Germinal center (tissue), 1 donor: ENCODE measurements at places on chromosomes 2 and 18.

DNA sequence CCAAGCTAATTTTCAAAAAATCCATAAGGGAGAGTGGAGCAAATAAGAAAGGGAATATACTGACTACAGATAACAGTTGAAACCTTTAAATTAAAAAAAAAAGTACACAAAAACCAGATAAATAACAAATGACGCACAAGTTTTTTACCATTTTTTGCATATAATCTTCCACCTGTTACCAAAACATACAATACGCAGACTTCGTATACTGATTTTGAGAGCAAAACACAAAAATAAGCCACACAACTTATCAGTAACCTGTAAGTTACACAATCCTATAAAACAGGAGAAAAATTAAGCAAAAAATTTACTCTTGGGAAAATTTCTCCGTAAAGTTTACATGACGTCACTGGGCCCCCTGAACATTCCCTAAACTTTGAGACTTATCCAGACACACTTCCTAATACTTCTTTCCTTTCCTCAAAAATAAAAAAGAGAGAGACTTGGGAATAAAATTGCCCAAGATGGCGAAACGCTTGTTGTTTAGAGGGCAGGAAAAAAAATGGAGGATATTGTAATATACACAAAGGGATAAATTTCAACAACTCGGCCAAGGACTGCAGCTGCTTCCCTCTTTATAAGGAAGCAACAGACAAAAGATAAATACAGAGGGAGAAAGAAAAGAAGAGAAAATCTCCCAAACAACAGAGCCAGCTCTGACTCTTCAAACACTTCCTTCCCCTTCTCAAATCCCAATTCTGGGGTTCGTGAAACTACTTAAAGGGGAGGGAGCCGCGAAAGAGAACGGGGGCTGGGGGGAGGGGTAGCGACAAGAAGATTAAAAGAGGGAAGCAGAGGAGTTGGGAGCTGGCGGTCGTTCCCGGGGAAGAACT lies 1.6 kb downstream of the BAZ2B start:
- DNase-seq, result peak; percentile 8

GRCh38 chr2:172996387-172996961 lies 79.2 kb upstream of the MAP3K20 start:
- DNase-seq, result no peak

DNA sequence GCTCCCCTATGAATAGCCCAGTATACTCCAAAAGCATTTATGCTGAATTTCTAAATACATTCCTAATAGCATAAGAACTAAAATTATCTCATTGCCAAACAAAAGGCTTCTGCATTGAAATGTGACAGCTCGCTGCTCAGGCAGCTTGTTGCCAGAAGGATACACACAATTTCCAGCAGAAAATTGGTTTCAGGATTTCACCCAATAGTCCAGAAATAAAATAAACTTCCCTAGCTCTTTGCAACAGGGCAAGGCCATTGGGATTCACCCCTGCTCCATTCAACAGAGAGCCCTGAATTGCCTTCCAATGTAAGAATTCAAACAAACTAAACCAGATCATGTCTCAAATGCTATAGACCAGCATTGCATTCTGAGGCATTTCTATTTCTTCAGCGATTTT lies 70.7 kb downstream of the RBM43 start:
- DNase-seq, result no peak

- no peak for DNase-seq
Observed at GRCh38 chr2:158011055-158011771, 90.5 kb upstream of the UPP2 start.

DNA sequence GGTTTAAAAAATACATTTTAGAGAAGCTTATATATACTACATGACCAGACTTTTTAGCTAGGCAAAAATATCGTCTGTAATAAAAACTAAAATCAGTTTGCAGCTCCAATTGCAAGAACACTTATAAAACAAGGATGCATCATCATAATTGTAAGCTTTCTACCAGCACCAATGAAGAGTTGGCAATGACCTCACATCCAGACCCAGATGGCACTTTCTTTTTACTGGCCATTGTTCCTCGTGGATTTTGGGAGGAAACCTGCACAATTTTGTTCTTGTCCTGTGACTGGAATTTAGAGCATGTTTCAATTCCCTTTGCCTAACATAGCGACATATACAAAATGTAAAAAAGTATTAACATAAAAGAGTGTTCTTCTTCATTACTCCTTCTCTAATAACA lies 174.3 kb downstream of the ZNF521 start:
- no peak for DNase-seq

DNA sequence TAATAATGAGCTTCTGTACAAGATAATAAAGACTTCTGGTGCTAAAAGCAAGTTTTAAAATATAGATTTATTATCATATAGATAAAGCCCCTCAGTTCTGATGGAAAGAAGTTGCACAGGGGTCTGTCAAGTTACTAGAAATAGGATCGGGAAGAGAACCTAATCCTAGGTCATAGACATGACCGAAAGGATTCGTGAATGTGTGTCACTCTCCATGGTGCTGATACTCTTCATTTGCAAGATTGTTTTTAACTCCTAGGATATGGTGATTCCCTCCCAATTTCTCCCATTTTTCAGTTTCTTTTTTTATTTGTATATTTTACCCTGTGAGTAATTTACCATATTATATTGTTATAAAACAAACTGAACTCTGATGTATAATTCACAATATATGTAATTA lies 58.9 kb upstream of the CTNNA2 start:
- DNase-seq, result no peak

GRCh38 chr18:46291149-46291548 lies 187.0 kb downstream of the HAUS1 start:
- peak; percentile 13 for DNase-seq

- no peak for DNase-seq
Observed at GRCh38 chr2:241180495-241180894, 8.0 kb upstream of the ANO7 start.

DNA sequence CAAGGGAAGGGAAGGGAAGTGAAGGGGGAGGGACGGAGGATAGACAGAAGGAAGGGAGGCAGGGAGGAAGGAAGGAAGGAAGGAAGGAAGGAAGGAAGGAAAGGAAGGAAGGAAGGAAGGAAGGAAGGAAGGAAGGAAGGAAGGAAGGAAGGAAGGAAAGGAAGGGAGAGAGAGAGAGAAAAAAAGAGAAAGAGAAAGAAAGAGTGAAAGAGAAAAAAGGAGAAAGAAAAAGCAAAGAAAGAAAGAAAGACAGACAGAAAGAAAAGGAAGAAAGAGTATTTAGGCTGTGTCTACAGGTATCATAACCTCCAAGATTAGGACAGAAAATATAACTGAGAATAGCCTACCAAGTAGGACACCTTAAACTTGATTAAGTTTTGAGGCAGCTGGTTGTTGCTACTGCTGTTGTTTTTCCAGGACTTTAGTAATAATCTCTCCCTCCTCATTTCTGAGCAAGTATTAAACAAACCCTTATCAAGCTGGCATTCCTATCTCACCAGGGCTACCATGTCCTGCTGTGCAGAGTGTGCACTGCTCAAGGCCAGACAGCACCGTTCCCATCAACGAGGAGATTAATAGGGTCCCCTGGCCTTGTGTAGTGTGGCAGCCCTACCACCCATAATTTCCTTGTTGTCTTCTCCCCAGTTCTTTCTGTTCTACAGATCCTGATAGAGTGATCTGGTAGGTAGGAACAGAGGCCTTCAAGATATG lies 90.5 kb upstream of the FHL2 start:
- DNase-seq, result no peak

DNA sequence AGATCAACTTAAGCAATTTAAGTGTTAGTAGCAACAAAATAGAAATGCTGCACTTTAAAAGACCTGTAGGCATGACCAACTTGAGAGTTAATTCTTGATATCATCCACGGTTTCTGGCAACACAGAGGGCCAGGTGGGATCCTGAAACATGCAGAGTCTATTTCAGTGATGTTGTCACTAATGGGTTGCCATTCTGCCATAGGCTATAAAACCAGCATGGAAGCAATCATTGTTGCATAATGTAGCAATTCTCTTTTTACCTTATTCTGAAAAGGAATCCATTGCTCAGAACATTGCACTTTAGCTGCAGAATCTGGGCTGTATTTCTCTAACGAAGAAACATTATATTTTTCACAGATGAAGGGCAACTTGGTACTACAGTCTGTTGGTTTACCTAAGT lies 53.9 kb upstream of the CD302 start:
- DNase-seq, result no peak

DNA sequence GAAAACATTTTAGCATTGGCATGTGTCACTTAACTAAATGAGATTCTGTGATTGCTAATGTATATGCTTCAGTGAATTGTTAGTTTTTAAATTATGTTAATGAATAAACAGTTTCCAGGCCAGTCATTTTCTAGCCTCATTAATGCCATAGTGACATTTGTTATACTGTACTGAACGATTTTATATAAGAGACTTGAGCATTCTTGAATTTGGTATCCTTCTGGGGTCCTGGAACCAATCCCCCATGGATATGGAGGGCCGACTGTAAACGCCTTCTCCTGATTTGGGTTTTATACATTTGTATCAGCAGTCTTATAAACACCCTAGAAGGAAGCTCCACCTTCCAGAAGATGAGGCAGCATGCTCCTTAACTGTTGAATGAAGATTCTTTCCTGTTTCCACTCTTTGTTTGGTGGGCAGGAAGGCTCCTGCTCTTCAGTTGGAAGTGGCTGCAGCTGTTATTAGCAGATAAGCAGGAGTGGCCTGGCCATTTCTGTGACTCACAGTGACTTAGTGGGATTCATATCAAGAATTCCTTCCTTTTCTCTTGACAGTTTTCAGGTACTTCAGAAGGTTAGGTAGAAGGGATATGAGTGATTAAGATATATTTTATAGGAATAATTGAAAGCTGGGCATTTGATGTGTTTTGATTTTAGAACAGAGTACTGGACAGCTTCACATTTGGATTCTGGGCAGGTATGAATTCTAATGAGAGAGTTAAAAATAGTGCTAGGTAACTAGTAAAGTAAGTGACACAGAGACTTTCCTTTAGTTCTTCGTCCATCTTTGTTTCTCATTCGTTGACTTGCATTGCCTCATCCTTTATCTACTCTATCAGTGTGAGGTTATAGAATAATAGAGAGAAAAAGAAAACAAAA lies 124.9 kb downstream of the PLCL1 start:
- DNase-seq, result no peak

- no peak for DNase-seq
Observed at GRCh38 chr2:173451941-173452340, 97.3 kb downstream of the CDCA7 start.

GRCh38 chr2:32591669-32592463 lies 36.0 kb upstream of the TTC27 start:
- DNase-seq, result no peak

GRCh38 chr18:3993941-3994687 lies 461.0 kb downstream of the DLGAP1 start:
- no peak for DNase-seq

GRCh38 chr2:134985061-134985460 lies 62.2 kb downstream of the MAP3K19 start:
- no peak for DNase-seq

- no peak for DNase-seq
Observed at GRCh38 chr2:188569431-188570165, 277.9 kb downstream of the GULP1 start.

- DNase-seq, result no peak
Observed at GRCh38 chr18:48263914-48264902, 145.0 kb downstream of the ZBTB7C start.

GRCh38 chr2:49569176-49569575 lies 414.9 kb upstream of the FSHR start:
- no peak for DNase-seq

GRCh38 chr18:65464361-65464760 lies 286.5 kb upstream of the CDH7 start:
- no peak for DNase-seq

GRCh38 chr2:47218066-47218581 lies 63.0 kb upstream of the STPG4 start:
- no peak for DNase-seq

GRCh38 chr2:6724605-6725140 lies 141.0 kb downstream of the CMPK2 start:
- DNase-seq, result no peak

GRCh38 chr18:25516121-25516520 lies 164.2 kb upstream of the ZNF521 start:
- DNase-seq, result no peak

DNA sequence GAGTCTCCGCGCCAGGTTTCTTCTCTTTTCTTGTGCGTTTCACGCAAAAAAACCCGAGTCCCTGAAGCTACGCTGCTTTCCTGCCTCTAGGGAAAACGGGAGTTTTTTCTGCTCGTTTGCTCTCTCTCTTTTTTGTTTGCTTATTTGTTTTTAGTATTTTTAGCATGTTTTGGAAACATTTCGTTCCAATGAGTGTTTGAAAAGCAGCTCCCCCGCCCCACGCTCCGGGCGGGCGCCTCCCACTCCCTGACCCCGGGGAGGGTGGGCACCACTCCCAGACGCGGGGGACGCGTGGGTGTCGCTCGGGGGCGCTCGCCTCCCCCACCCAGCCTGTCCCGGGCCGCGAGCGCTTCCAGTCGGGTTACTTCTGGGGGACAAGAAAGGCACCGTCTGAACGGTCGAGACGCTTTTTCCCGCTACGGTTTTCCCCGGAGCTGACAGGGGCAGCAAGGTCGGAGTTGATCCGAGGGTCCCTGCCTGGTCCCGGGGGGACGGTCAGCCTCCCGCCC lies 446 bp upstream of the EFHD1 start:
- no peak for DNase-seq

DNA sequence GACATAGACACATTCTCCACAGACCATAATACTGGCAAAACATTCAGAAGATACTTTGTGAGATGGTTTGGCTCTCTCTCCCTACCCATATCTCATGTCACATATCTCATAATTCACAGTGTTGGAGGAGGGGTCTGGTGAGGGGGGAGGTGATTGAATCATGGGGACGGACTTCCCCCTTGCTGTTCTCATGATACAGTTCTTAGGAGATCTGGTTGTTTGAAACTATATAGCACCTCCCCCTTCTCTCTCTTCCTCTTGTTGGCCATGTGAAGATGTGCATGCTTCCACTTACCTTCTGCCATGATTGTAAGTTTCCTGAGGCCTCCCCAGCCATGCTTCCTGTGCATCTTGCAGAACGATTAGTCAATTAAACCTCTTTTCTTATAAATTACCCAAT lies 61.1 kb downstream of the HK2 start:
- no peak for DNase-seq

GRCh38 chr2:132923787-132924186 lies 253.8 kb upstream of the LYPD1 start:
- no peak for DNase-seq

GRCh38 chr18:60259052-60259681 lies 113.4 kb downstream of the MC4R start:
- DNase-seq, result no peak

- DNase-seq, result no peak
Observed at GRCh38 chr2:171625006-171625405, 62.3 kb upstream of the DYNC1I2 start.

- DNase-seq, result no peak
Observed at GRCh38 chr18:25819746-25820363, 270.6 kb downstream of the SS18 start.
